Fibroblast of skin of back (primary cell): ENCODE measurements at places on chromosomes 3 and 15.

GRCh38 chr3:60660026-60660425 lies 591.2 kb downstream of the FHIT start:
- no peak for DNase-seq

- no peak for DNase-seq
These were observed 64.7 kb downstream of the STARD9 start for GRCh38 chr15:42640109-42640508.

DNA sequence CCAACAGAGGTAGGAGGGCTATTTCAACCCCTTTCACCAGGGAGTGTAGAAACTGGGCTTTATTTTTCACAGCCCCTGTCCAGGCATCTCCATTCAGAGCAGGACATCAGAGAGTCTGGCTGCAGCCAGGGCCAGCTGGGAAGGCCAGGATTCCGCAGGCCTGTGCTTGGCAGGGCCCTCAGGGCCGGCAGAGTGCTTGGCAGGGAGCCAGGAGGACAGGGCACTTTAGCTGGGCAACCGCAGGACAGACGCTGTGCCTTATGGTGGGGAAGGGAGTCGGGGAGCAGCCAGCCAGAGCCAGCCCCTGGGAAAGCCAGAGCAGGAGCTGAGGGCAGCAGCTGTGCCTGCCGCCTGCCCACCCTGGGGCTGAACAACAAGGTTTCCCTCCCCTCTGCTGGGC lies 34.5 kb upstream of the IQCF6 start:
- DNase-seq, result no peak

DNA sequence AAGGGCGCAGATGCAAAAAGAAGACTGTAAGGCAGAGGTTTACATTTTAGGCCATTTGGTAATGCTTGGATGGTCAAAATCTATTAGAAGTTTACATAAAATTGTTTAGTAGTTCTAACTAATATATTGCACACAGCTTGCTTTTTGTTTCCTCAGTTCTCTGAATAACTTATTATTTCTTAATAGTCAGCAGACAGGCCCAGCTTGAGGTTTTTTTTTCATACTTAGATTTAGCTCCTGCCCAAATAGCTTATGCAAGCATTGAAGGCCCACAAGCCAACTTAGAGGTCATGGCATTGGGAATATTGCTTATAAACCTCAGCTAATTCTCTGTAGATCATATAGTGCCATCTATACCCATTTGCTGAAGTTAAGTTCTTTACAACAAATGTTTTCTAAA lies 172.5 kb downstream of the RAP2B start:
- DNase-seq, result no peak

DNA sequence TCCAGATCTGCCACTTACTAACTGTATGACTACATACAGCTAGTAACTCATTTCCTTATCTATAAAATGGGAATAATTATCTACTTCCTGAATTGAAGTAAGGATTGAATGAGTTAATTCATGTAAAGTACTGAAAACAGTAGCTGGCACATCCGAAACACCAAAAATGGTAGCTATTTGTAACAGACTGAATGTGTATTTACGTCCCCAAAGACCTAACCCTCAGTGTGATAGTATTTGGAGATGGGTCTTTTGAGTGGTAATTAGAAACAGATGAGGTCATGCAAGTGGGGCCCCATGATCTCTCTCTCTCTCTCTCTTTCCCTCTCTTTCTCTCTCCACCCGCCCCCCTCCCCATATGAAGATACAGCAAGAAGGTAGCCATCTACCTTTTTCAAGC lies 146.2 kb downstream of the PLCH1 start:
- DNase-seq, result no peak

- DNase-seq, result peak; percentile 75
These were observed 24.8 kb downstream of the GABRA5 start for GRCh38 chr15:26891448-26892181.

DNA sequence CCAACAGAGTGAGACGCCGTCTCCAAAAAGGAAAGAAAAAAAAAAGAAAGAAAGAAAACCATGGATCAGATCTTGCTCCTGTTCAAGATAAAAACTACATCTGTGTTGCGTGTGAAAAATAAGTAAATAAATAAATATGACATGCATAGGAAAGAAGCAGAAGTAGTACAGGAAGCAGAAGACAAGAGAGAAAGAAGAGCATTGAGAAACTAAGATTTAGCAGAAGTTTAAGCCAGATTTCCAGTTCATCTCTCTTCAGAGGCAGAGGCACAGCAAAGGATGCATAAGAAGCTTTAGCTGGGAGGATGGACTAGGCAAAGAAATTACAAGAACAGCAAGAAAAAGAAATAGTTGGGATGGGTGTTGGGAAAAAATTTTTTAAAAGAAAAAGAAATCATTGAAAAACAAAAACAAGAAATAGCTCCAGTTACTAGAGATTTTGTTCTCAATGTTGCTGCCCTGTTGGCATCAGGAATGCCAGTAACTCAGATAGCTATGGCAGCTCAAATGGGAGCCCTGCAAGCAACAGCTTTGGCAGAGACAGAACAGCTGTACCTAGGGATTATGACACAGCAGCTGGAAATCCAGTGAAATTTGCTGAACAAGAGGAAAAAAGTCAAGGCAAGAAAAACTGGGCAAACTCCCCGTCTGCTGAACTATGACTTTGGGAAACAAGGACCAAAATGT lies 17.3 kb downstream of the AP3S2 start:
- DNase-seq, result no peak

DNA sequence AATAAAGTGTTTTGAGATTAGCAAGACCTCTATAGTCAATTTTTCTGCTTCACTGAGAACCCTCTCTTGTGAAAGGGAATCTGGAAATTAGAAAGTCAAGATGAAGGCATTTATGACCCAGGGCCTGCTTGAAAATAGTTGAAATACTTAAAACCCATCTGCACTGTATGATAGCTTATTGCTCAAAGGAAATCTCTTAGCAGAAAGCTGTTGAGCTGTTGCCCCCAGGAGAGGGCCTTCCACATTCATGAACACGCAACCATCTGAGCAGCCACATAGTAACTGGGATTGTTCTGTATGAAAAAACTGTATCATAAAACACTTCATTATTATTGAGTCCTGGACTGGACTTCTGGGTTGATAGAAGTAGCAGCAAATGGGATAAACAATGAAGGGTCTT lies 106.4 kb upstream of the PTX3 start:
- DNase-seq, result peak; percentile 51

DNA sequence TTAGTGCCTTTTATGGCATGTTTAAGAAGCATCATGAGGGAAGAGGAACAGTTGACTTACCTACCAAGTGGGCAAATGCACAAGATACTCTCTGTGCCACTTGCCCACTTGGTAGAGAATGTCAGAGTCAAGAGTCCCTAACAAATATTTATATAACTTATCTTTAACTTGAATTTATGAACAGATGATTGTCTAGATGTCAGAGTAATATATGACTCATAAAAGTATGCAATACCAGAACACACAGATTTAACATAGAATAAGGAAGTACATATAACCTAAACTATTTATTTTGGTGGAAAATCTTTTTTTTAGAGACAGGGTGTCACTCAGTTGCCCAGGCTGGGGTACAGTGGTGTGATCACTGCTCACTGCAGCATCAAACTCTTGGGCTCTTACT lies 130.0 kb upstream of the NANOGP8 start:
- no peak for DNase-seq

DNA sequence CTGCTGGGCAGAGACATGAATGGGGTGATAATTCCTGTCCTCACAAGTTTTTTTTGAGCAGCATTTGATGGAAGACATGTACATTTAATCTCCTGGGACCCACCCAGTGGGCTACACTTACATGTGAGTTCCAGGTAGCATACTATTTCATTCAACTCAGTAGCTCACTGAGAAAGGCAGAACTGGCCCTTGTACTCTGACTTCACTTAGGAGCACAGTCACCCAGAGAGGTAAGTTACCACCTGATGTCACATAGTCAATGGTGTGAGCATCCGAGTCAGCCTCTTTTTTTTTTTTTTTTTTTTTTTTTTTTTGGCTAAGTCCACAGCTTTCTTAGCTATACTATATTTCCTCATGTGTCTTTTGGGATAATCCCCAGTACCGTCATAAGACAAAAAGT lies 32.7 kb upstream of the MCTP2 start:
- DNase-seq, result no peak

DNA sequence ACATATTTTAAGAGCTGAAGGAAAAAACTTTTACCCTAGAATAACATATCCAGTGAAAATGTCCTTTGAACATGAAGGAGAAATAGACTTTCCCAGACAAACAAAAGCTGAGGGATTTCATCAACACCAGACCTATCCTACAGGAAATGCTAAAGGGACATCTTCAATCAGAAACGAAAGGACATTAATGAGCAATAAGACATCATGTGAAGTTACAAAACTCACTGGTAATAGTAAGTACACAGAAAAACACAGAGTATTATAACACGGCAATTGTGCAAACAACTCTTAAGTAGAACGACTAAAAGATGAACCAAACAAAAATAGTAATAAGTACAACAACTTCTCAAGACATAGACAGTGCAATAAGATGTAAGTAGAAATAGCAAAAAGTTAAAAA lies 3.5 kb upstream of the ZSCAN2 start:
- DNase-seq, result no peak

DNA sequence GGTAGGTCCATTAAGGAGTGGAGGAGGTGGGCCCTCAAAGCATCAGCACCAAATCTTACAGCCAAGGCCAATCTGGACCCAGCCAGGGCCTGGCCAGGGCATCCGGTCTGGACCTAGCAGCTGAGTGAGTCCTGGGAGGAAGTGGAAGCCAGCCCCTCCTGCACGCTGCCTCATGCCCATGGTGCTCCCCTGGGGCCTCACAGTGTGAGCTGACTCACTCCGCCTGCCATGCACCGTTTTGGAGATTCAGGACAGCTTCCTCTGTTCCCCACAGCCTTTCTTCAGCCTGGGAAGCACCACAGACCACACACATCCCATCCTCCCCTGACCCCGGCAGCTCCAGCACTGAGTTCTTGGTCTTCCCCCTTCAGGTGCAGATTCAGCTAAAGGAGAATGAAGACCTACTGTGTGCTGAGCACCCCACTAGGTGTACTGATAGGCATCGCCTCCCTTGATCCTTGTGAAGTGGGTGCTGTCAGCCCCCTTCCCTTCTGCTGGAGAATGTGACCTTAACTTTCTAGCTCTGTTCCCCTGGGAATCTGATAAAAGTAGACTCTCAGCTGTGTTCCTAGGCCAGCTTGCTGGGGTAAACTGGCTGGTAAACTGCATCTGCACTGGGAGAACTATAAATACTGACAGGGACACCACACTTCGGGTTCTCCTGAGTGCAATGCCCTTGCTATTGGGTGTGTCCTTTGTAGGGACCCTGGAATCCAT lies 36.8 kb upstream of the SEC13 start:
- peak; percentile 97 for DNase-seq

DNA sequence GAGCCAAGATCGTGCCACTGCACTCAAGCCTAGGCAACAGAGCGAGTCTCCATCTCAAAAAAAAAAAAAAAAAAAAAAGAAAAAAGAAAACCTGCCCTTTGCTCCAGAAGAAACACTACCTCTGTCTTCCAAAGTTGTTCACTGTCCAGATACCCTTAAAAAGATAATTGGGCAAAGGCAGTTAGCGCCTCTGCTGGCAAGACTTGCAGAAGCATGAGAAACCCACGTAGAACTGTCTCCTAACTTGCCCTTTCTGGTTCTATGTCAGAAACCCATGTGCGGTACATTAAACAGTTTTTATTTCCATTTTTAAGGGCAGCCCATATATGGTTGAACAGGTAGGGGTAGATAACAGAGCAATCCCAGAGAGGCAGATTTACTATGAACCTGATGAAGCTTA lies 1026.4 kb downstream of the ROBO2 start:
- no peak for DNase-seq

DNA sequence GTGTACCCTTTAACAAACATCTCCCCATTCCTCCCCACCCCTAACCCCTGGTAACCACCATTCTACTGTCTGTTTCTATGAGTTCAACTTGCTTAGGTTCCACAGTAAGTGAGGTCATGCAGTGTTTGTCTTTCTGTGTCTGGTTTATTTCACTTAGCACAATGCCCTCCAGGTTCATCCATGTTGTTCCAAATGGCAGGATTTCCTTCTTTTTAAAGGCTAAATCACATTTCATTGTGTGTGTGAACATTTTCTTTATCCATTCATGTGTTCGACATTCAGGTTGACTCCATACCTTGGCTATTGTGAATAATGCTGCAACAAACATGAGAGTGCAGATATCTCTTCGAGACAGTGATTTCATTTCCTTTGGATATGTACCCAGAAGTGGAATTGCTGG lies 62.7 kb downstream of the TJP1 start:
- no peak for DNase-seq

DNA sequence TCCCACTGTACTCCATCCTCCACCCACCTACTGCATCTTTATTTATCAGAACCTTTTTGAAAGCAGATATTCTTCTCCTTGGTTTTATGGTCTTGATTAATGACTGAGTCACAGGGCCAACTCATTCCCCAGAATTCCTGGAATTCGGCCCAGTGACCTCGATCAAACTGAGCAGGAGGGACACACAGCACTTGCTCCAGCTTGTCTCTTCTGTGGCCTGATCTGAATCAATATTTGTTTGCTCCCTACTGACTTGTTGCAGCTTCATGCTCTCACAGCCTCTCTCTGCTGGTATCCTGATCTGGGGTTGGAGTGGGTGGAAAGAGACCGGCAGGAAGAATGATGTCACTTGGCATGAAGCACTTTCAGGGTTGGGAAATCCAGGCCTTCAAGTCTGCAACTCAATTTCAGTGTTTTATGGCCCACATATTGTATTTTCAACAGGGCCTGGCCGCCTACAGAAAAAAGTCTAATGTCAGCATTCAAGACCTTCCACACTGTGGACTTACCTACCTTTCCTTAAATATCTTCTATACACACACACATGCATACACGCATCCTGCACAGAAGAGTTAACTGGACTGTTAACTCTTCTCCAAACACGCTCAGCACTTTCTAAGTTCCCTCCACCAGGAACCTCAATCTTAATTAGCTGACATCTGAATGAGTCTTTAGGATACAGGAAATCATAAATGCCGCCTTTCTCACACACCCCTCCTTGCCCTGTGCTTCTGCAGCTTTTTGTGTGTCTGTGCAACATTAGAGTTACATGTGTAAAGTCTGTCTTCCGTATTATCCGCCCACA lies 4.6 kb downstream of the ANXA2 start:
- peak; percentile 99 for DNase-seq

DNA sequence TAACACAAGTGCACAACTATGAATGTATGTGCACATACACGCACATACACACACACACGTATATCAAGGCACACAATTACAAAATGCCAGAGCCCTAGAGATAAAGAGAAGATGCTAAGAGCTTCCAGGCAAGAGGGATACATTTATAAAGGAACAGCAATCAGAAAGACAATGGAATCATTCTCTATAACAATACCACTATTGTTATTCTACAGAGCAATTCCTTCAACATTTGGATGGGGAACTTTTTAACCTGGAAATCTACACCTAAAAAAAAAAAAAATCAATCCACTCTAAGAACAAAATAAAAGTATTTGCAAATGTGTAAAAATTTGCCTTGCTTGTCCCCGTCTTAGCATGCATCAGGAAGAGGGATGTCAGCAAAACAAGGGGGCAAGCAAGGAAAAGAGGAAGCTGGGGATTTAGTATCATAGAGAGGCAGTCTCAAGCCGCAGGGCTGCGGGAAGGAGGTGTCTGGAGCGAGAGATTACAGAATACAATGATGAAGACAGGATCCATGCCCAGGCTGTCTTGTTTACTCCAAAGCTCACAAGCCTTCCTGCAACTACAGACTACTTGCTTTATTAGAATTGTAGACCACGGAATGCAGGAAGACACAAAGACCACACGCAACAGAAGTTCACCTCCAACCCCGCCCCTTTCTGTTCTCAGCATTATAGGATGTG lies 220.2 kb downstream of the NTRK3 start:
- DNase-seq, result no peak

GRCh38 chr15:58426501-58426900 lies 5.3 kb upstream of the LIPC start:
- DNase-seq, result no peak

- DNase-seq, result peak; percentile 37
These were observed 138.6 kb downstream of the SRGAP3 start for GRCh38 chr3:9110802-9111201.
